Activated naive CD4-positive, alpha-beta T cell (primary cell): ENCODE measurements at places on chromosomes 7 and 10.
A peak's percentile ranks its signal among the peaks of the same experiment; 100 is the strongest.

- peak; percentile 12 for DNase-seq
These were observed 872.4 kb downstream of the LRMDA start for GRCh38 chr10:76303682-76304316.

- no peak for DNase-seq
These were observed 269.4 kb downstream of the DNAJB9 start for GRCh38 chr7:108839076-108839475.

GRCh38 chr10:96596422-96597407, 9.9 kb upstream of the TM9SF3 start:
- DNase-seq: no peak

GRCh38 chr10:69445041-69445440, 6.2 kb upstream of the TSPAN15 start:
- no peak for DNase-seq

GRCh38 chr10:95275726-95276366, 15.0 kb downstream of the PDLIM1 start:
- no peak for DNase-seq

GRCh38 chr10:26516540-26517101, 78.5 kb downstream of the APBB1IP start:
- DNase-seq: no peak

DNA sequence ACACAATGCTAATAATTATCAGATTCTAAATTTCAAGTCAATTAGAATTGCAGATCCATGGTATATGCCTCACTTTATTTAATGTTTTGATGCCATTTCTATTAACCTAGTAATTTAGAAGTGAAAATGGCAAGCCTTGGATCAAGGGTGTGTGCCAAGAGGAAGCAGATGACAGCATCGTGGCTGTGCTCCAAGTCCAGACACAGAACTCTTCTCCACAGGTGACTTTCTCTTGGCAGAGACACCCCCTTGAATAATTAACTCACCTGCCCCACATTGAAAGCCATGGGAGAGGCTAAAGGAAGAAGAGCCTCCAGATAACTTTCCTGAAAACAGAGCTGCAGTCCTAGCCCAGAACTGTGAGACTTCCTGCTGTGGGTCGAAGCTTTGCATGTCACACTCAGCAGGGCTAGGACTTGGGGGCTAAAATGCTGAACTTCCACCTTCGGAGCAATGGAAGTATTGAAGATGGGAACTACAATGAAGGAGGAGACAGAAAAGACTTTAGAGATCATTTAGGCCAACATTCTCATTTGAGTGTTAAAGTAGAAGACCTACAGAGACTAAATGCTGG, 996 bp upstream of the C10orf90 start:
- DNase-seq: no peak

GRCh38 chr7:6180344-6180725, 92.1 kb downstream of the CYTH3 start:
- no peak for DNase-seq

DNA sequence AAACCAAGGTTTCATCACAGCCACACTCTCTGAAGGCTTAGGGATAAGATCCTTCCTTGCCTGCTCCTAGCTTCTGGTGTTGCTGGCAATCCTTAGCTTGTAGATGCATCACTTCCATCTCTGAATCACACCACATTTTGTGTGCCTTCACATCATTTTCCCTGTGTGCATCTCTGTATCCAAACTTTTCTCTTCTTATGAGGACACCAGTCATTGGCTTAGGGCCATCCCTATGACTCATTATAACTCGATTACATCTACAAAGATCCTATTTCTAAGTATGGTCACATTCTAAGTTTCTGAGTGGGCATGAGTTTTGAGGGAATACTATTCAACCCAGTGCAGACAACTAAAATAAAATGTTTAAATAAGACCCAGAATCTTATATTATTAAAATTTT, 121.7 kb downstream of the C7orf25 start:
- DNase-seq: no peak

GRCh38 chr10:11757454-11757820, 15.3 kb downstream of the ECHDC3 start:
- no peak for DNase-seq

DNA sequence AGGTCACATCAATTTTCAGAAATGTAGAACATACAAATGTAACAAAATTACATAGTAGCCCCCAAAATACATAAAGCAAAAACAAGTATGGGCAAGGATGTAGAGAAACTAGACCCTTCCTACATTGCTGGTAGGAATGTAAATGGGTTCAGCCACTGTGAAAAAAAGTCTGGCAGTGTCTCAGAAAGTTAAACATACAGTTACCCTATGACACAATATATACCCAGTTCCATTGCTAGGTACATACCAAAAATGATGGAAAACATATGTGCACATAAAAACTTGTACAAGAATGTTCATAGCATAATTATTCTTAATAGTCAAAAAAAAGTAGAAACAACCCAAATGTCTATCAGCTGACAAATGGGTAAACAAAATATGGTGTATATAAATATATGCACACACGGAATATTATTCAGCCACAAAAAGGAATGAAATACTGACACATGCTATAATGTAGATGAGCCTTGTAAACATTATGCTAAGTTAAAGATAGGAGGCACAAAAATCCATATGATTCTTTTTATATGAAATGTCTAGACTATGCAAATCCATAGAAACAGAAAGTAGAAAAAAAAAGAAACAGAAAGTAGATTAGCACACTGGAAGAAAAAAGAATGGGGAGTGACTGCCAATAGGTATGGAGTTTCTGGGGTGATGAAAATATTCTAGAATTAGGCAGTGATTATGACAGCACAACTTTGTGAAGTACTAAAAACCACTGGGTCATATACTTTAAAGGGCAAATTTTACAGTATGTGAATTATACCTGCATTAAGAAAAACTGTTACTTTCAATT, 13.5 kb downstream of the HERPUD2 start:
- no peak for DNase-seq

GRCh38 chr10:34723750-34724149, 91.3 kb downstream of the PARD3 start:
- DNase-seq: no peak

DNA sequence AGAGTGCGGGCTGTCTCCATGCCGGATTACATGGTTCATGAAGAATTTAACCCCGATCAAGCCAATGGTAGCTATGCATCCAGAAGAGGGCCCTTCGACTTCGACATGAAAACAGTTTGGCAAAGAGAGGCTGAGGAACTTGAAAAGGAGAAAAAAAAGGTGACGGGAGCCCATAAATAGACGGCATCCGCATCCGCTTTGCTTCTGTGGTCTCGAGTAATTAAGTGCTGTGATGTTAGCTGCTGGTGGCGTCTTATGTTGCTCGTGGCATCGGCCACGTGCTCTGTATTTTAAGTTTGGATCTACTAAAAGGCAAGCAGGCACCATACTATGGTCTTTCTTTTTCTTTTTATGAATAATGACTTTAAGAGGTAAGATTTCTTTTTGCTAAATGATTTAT, 11.1 kb downstream of the C7orf57 start:
- no peak for DNase-seq

GRCh38 chr10:43885842-43886241, 237.2 kb upstream of the ZNF32 start:
- no peak for DNase-seq

GRCh38 chr10:110786172-110786571, 85.6 kb upstream of the PDCD4 start:
- DNase-seq: no peak

GRCh38 chr10:5018134-5018533, 14.5 kb upstream of the AKR1C2 start:
- DNase-seq: no peak

DNA sequence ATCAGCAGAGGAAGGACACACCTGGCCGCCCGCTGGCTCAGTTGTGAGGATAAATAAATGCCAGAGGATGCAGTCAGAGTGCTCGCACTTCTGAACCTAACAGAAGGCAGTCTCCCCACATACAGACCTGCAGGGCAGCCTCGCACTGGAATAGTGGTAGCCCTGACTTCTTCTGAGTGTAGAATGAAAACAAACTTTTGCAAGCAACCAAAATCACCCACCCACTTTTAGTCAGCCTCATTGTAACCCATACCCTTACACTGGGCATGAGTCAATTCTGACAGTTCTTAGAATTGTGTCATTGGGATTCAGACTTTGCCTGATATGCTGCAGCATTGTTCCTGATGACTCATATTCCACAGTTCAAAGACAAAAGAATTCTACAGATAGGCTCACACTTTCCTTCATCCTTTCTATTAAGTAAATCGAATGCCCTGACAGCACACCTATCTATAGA, 167.0 kb upstream of the CDK1 start:
- DNase-seq: no peak

DNA sequence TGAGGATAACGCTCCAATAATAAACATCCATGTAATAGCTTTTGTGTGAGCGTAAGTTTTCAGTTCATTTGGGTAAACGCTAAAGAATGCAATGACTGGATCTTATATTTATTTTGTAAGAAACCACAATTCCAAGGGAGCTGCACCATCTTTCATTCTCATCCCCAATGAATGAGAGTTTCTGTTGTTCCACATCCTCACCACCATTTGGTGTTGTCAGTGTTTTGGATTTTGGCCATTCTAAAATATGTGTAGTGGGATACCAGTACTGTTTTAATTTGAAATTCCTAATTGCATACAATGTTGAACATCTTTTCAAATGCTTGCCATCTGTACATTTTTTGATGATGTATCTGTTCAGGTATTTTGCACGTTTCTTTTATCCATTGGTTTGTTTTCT, 50.9 kb upstream of the SEMA3D start:
- no peak for DNase-seq
